ENCODE measurements at places on chromosomes 7 and 10.

GRCh38 chr10:88890681-88891381, 10.8 kb downstream of the STAMBPL1 start:
- no peak for DNase-seq

GRCh38 chr10:47078393-47079203, 167.4 kb downstream of the PTPN20 start:
- DNase-seq = no peak

DNA sequence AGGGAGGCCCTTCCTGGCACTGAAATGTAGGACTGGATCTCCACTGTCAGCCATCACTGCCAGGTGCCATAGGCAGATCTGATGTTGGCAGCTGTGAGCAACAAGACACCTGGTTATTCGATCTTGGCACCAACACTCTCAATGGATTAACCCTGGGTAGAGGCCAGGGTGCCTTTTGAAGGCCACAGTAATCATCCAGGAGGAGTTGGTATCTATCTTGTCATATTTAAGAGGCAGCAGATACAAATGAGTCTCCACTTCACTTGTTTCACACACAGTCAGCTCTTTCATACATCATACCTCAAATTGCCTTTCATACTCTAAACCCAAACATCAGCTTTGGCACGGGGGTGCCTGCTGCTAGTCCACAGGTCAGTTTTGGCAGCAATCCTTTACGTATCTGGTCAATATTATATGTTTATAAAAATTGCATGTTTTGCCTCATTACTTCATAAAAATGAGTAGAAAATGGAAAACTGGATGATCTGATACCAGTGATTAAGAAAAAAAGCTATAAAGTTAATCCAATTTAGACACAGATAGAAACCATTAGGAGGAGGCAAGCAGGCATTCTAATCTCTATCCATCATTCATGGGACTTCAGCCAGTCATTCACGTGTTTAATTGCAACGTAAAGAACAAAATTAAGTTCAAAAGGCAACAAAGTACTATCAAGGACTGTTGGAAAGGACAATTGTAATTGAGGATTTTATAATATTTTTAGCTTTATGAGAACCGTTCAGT, 12.7 kb upstream of the CACUL1 start:
- no peak for DNase-seq

DNA sequence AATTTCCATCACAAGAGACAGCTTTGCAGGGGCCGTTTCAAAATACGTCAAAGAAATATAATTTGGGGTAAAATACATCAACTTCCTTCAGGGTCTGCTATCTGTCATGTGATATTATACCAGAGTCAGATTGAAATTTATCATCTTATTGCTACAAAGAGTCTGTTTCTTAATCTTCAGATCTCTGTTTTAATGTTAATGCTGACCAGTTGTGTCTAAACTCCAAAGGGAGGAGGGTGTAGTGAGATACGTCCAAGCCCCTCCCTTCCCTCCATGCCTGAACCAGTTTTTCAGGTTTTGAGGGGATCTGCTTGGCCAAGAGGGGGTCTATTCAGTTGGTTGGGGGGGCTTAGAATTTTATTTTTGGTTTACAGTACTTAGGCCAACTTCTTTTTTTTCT, 891.6 kb downstream of the GRM8 start:
- no peak for DNase-seq

DNA sequence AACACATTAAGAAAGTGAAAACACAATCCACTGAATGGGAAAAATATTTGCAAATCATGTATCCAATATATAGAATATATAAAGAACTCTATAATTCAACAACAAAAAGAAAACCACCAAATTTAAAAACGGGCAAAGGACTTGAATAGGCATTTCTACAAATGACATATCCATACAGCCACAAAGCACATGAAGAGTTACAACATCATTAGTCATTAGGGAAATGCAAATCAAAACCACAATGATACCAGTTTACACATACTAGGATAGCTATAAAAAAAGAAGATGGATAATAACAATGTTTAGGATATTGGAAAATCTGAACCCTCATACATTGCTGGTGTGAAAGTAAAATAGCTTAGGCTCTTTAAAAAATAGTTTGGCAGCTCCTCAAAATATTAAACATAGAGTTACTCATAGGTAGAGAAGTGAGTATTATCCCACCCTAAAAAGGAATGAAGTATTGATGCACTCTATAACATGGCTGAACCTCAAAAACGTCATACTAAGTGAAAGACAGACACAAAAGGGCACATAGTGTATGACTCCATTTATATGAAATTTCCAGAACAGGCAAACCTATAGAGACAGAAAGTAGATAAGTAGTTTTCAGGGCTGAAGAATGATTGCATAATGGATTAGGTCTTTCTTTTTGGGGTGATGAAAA, 4.5 kb downstream of the ZPBP start:
- no peak for DNase-seq

GRCh38 chr10:51074238-51075028, at the start of gene PRKG1:
Gene PRKG1, plus strand, starts transcription at chr10:51074487.
- peak; percentile 1 for DNase-seq

GRCh38 chr10:127612-128432, 7.4 kb upstream of the ZMYND11 start:
- DNase-seq = no peak

DNA sequence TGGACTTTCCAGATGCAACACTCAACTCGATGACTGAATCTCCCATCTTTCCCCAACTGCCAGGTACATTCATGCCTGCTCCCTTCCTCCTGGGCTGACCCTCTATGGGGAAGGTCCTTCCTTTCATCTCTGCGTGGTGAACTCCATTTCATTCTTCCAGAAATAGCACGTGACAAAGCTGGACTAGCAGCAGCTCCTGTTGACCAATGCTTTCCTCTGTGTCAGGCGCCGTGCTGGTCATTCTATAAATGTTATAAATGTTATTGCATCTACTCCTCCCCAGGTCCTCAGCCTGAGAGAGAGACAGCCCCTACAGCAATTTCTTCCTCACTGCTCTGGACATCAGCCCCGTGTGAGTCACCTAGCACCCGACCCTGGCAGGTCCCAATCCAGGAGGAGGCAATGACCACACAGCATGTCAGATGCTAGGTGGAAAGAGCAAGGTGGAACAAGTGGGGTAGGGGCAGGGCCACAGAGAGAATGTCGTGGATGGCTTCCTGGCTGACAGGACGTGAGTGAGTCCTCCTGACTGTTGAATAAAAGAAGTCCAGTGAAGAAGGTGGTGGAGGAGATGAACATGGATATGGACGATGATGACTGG, 178.1 kb downstream of the ADAM12 start:
- DNase-seq = no peak

DNA sequence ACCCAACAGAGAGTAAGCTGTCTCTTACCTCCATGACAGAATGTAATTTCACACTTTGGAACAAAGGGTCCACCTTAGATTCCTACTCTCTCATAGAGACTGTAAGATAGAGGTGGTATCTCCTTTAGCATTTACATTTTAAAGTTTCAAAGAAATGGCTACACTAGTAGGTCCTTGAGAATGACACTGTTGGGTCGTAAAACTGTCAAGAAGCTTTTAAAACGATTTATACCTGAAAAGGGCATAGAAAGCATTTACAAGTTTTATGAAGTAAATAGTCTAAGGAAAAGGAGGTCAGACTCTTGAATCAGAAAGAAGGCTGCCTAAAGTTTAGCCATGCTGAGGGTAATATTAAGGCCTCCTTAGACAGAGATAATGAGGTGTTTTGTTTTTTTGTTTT, 1212.4 kb upstream of the PHF14 start:
- DNase-seq = no peak
